ENCODE measurements at places on chromosomes 16 and 17. TPM values are rescaled to one million over a fixed set of nuclear protein-coding genes. Genes with fewer than 3 reads are reported as not detected.

GRCh38 chr17:65433592-65433991 lies 127.9 kb downstream of the AXIN2 start:
- peak; percentile 25 for DNase-seq

The CA5A gene
- not detected for total RNA-seq

DNA sequence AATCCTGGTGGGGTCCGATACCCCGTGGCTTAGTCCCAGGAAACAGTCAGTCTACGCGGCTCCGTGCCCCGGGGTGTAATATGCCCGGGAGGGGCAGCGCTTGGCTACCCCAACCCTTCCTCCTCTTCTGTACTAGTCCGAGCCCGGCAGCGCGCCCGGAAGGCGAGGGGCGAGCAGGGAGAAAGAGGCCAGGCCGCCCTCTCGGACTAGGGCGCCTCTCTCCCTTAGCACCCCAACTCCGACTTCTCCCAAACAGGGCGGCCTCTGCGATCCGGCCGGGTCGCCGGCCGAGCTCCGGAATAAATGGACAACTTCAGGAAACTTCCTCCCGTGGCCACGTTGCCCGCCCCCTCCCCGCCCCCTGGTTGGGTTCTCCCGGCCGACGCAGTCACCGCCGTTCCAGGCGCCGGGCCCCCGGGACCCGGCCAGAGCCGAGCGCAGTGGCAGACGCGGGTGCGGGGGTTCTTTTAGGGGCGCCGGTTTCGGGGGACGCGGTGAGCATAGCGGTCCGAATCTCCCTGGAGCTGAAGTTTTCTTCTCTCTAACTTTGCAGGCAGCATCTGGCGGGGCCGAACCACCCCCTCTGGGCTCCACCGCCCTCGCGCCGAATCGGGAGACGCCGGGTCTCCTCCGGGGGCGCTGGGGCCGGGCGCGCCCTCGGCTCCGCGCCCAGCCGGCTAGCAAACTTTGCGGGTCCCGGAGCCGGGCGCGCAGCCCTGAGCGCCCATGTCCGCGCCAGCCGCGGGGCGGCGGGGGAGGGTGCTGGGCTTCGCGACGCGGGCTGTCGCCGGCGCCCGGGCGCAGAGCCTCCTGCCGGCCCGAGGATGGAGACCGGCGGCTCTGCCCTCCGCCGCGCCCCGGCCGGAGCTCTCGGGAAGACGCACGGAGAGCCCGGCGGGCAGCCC lies at the start of gene SDK2:
SDK2 (minus strand) TSS at position 301 of the 905 bp plus-strand sequence. CDS start 357 bp downstream, outside the sequence.
- no peak for DNase-seq

DNA sequence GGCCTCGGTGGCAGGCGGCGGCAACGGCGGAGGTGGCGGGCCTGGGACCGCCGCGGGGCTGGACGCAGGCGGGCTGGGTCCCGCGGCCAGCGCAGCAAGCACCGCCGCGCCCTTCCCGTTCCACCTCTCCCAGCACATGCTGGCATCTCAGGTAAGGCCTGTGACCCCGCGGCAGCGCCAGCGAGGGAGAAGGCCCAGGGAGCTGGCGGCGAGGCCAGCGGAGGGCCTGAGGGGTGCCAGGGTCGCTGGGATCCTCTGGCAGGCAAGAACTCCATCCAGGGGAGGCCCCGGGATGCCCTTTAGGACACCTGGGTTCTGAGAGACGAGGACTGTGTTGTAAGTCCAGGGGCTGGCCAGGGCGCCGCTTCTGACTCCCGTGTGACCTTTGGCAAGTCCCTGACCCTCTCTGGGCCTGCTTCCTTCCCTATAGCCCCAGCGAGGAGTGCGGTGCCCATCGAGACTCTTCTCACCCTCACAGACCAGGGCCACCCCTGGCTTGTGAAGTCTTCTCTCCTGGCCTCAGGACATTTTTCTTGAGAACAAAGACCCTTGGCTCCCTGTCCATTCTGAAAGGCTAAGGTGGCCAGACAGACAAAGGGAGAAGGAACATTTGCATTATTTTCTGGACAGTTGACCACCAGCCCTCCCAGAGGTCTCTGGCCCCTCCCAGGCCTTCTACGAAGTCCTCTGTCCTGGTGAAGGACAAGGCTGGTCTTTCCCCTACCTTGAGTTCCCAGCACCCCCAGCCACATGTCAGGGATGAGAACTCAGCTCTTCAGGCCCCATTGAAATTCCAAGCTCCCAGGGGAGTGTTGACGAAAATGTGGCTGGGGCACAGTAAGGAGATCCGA lies 6.3 kb downstream of the TBX2 start:
- DNase-seq, result no peak

The TP53TG3E gene
- total RNA-seq, result not detected
